ENCODE measurements at places on chromosomes 5 and 9. TPM values are rescaled to one million over a fixed set of nuclear protein-coding genes. Genes with fewer than 3 reads are reported as not detected.
A peak's percentile ranks its signal among the peaks of the same experiment; 100 is the strongest.

- DNase-seq, result peak; percentile 4
Measured at GRCh38 chr9:69546265-69546664, 125.9 kb downstream of the APBA1 start.

The MTRR gene
- total RNA-seq, result 33.2 TPM

The PDE8B gene
- 0.64 TPM for total RNA-seq

DNA sequence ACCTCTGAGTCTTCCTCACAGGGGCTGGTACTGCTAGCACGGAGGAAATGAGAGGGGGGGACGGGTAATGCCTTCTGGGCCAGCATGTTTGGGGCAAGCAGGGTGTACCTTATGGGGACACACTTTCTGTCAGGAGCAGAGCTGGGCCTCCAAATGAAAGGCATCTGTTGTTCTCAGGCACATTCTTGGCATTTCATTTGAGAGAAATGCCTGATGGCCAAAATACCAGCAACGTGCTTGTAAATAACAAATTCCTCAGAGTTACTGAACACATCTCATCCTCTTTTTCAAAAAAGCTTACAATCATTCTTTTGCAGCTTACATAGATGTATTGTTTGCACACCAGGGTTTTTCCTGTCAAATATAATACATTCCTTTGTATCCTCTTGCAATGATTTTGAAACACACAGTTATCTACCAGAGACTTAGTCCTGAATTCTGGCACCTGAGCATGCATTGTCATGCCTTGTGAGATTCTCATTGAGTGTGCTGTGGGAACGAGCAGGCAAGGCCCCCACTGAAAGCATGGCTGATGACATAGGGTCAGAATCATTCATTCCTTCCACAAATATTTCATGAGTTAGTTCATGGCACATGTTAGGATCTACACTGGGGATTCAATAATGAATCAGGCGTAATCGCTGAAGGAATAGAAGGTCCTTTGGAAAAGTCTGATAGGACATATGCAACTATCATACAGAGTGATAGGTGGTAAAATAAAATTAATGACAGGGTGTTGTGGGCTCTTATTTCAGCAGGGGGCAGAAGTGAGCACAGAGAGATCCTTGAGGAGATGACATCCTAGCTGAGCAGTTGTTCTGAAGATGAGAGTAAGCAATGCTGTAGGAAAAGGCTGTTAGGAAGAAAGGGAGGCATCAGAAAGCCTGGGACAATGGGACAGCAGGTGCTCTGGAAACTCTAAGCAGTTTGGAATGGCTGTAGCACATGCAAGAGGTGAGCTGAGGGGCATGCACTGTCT, 260.9 kb upstream of the TUT7 start:
- DNase-seq, result peak; percentile 37

- no peak for DNase-seq
Measured at GRCh38 chr5:179343021-179343718, 2.1 kb downstream of the ADAMTS2 start.
